COR-L47 (cell line): ENCODE measurements at places on chromosomes 12 and 14.

DNA sequence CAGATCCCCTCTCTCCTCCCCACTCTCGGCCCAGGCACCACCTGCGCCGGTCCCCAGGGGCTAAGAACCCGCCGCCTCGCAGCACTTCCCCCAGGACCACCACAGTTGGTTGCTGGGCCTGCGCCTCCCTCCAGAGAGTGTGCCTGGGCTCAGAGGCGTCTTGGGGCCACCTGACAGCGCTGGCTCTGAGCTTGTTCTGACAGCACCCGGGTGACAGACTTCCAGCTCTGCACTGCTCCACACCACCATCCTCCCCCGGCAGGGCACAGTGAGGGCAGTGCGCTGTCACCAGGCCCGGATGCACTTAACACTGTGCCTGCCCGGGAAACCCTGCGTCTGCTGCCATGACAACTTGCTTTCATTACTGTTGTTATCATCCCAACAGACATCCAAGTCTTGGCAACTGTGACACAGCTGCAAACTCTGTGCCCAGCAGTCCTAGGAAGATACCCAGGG, 6.6 kb downstream of the BRF1 start:
- DNase-seq: peak; percentile 87

- peak; percentile 51 for DNase-seq
Observed at GRCh38 chr14:90511795-90512328, 115.0 kb downstream of the CALM1 start.

DNA sequence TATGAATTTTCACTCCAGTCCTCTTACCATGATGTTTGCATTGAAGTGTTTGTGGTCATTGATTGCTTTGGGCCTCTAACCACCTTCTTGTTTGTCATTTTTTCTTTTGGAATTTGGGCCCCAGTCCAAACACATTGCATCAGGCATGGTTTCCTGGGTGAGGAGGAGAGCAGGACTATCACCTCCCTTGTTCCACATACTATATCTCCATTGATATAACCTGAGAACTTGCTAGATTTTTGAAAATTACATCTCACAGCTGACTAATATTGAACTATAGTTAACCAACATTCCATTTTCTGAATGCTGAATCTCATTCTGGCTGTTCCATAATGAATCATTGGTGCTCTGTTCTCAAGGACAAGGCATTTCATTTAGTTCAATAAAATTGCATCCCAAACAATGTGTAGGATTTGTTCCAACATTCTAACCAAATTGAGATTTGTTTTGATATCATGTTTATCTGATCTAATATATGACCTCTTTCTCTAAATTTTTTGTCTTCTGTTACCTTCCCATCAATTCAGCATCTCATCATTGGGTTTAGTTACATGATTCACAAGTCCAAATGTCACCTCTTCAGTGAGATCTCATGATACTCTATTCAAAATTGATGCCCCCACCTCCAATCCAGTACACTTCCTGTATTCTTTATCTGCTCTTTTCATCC, 329.0 kb downstream of the ZFP36L1 start:
- no peak for DNase-seq

DNA sequence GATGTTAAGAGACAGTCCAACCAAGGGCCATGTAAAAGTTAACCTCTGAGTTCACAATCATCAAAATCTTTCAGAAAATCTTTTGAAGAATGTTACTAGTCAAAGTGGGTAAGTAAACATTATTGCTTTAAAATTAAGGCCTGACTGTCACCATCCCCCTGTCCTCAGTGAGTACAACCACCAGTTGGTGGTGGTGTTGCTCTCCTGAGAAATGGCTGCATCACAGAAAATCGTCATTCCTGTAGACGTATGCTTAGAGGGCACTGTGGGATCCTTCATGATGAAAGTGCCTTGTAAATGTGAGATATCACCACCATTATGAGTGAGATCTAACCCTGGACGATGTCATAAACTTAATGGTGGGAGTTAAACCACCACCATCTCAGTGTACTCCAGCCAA, 451.2 kb downstream of the RPS29 start:
- no peak for DNase-seq

DNA sequence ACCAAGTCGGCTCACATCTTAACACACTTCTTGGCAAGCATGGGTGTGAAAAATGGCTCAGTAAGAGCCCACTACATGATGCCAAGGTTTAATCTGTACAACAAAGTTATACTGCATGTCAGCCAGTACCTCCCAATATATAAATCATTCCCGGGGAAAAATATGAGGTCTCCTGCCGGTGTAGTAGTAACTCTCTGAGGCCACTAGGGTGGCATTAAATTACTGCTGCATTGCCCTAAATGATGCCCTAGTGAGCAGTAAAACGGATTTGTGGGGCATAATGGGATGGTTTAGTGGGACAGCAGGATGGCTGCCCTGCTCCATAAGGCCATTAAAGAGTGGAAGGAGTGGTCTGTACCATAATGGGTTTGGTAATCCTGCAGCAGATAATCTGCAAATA, 267.7 kb downstream of the MED13L start:
- DNase-seq: no peak

DNA sequence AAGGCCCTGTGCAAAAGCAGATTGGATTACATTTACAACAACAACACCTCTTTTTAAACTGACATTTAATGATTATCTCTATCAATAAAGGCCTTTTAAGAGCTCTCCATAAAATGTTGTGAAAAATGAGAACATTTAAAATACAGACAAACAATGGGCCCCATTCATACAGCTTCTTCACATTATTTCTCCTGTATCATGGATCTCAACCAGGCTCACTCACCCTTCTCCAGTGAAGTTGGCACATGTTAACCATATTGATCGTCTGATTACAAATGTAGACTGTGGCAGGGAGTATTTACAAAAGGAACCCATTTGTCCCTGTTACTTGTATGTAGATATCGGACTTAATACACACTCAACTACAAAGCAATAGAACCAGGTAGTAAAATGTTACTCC, 220.2 kb upstream of the BTG1 start:
- no peak for DNase-seq

DNA sequence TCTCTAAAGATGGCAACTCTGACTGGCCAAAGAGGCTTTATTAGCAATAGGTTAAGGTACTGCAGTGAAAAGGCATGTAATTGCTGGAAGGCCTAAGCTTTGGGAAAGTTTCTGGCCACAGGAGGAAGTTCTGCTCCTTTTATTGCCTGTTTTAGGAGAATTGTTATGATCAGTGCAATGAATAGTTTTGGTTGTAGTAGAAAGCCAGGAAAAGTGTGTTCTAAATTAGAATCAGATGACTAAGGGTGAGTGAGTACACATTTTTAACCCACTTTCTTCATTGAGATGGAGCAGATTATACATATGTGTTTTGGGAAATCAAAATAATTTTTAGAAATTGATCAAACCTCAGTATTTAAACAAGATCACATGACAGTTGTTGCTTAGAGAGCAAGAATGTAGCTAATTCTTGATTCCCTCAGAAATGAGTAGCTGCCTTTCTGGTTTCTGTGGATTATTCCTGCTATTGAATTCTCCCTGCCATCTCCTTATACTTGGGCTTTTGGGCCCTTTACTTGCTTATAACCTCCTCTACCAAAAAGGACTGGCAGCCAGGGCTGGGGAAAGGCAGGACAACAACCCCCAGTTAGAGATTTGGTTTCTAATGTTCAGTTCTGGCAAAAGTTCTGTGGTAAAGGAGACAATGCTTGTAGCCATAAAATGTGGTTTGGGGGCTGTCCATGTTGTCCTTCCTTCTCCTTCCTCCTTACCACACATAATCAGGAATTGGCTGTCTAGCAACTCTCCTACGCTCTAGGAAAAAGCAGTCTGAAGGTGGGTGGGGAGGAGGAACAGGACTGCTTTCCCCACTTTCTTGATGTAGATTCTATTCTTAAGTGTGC, 217.1 kb downstream of the SLC38A4 start:
- no peak for DNase-seq

GRCh38 chr14:48398675-48399282, 723.4 kb upstream of the MDGA2 start:
- DNase-seq: peak; percentile 32

- no peak for DNase-seq
Observed at GRCh38 chr12:127013197-127013596, 1253.8 kb upstream of the TMEM132C start.

DNA sequence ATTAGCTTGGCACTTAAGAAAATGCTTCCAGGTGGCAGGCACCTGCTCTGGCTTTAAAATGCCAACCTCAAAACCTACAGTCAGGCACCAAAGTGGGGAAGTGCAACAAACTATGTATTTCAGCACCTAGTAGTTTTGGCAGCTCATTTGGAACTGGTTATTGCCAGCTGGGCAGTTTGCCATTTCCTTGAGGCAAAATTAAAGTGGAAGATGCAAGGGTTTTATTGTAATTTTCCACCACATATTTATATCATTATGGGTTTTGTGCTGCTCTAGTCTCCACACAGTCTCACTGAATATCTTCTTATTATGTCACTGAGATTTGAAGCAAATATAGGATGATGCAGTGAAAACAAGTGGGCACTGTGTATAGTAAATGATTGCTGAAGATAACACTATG, 117.0 kb downstream of the PRKD1 start:
- peak; percentile 84 for DNase-seq

GRCh38 chr12:111181143-111181726, 187.7 kb downstream of the PHETA1 start:
- peak; percentile 42 for DNase-seq

- DNase-seq: no peak
Observed at GRCh38 chr14:76089575-76089974, 62.1 kb upstream of the GPATCH2L start.

DNA sequence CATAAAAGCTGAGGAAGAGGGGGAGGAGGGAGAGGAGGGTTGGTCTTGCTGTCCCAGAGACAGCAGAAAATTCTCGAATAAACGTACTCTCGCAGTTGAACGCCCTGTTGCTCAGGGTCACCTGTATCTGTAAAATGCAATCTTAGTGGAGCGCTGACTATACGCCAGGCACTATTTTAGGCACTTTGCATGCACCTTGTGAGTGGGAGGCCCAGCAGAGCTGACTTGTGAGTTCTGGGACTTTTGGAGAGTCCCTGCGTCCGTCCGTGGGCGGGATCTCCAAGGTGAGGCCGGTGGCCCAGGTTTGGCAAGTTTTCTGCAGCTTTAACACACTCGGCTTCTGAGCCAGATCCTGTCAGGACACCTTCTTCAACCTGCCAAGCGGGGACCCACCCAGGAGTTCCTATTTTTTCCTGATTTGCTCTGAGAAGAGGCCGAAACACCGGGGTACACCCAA, 32.5 kb upstream of the PLEKHG6 start:
- no peak for DNase-seq

GRCh38 chr14:33363682-33364081, 425.0 kb downstream of the NPAS3 start:
- no peak for DNase-seq

GRCh38 chr14:74195623-74196022, 43.6 kb upstream of the VSX2 start:
- DNase-seq: no peak

DNA sequence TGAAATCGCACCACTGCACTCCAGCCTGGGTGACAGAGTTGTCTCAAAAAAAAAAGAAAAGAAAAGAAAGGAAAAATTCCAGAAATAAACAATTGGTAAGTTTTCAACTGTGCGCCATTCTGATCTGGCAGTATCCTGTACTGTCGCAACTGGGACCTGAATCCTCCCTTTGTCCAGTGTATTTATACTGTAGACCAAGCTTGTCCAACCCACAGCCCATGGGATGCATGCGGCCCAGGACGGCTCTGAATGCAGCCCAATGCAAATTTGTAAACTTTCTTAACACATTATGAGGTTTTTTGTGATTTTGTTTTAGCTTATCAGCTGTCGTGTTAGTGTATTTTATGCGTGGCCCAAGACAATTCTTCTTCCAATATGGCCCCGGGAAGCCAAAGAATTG, 84.7 kb downstream of the TMCC3 start:
- DNase-seq: no peak

- DNase-seq: no peak
Observed at GRCh38 chr14:105897725-105898113, 371.3 kb downstream of the TMEM121 start.

DNA sequence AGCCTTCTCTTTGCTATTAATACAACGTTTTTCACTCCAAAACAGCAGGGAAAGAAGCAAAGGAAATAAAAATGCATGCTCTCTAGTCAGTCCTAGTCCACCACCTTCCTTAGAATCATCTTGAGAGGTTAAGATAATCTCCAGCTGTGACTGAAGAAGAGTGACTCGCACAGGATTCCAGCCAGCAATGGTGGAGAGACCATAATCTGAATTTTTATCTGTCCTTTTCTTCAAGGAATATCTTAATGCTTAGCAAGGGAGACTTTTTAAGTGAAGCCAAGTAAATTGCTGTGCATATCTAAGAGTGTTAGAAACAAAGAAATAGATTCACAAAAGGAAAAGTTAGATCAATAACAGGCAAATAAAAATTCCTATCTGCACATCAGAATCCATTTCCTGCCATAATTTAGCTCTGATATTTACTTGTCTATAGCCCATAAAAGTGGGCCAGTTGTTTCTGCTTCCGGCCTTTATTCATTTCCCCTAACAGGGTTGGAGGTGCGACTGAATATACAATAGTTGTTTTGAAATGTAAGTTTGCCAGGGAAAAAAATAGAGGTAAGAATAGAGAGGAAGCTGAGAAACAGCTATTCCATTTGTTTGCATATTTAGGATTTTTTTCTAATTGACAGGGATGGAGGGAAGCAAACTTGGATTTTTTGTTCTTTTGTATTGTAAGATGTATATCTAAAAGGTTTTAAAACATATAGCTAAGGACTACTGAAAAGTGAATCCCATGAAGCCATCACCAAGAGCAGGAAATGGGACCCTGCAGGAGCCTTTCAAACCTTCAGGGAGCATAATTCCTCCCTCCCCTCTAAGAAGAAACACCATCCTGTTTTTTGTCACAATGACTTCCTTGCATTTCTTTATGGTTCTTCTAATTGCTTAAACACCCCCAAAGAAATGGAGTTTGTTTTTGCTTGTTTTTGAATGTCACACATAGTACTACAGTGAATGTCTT, 154.0 kb downstream of the ITPR2 start:
- no peak for DNase-seq

DNA sequence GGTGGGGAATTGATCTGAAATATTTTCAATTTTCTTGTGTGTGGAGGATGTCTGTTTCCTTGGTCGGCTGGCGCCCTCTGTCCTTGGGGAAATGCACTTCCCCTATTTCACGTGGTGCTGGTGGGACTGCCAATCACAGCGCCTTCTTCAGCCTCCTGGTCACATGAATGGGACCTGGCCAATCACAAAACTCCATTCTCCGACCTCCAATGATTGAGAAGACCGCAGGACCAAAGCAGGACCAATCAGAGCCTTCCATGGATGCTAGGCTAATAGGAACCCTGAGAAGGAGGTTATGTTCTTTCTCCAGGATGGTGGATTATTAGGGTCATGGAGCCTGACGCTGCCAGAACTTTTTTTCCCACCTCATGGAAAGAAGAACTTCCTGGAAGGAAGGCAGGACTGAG, 188.7 kb downstream of the TTC8 start:
- DNase-seq: peak; percentile 37

GRCh38 chr12:65968359-65968758, 144.1 kb downstream of the HMGA2 start:
- DNase-seq: no peak
